ENCODE measurements at places on chromosomes 2 and 18.

DNA sequence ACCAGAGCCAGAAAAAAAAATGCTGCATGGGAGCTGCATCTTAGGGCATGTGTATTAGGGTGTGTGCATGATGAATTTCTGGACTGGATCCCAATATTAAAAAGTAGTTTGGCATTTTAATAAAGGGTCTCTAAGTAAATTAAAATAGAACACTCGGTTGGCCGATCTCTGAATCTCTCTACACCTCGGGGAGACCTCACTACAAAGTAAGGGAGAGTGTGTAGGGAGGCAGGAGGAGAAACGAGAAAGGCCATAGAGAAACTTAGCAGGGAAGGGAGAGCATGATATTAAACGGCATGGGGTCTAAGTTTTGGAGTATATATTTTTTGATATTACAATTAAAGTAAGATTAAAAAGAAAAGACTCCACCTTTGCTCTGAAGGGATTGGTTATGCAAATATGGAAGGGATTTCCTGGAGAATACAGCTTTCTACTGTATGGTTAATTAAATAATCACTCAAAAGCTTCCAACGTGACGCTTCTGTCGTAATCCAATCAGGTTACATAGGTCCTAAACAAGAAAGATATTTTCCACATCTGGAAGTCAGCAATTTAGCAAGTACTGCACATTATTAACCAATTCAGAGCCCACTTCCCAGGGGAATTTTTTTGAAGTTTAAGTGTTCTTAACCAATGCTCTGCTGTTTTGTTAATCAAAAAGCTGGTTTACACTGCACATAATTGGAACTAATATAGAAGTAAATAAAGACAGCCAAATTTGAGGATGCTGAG is 1.0 kb upstream of the ZEB2 start:
- DNase-seq: no peak

DNA sequence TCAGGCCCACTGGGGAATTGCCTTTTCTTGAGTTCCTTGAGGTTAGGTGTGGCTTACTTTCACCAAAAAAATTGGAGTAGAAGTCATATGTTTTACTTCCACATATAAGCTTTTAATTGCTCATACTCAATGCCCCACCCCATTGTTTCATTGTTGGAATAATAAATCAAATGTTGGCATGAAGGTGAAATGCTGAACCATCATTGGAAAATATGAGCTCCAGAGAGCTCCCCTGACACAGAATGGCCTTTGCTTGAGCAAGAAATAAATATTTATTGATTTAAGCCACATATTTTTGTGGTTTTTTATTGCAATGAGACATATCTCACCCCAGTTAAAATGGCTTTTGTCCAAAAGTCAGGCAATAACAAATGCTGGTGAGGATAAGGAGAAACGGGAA is 167.3 kb upstream of the SRD5A2 start:
- no peak for DNase-seq

DNA sequence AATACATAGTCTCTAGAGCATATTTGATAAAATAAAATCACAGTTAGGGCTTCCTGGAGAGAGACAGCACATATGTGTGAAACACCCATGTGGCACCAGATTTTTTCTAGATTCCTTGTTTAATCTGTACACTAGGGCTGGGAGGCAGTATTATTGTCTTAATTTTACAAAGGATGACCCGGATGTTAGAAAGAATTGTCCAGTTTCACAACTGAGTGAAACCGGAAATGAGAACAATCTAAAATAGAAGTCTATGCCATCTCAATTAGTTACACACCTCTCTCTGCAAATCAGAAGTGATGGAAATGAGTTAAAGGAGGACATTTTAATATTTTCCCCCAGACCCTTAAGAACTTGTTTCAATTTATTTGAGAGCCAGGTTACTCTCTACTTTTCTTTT is 463.7 kb upstream of the DSEL start:
- no peak for DNase-seq

- DNase-seq: no peak
These were observed 134.0 kb downstream of the FTCDNL1 start for GRCh38 chr2:199716807-199717586.

GRCh38 chr18:59743566-59743965 is 46.3 kb upstream of the CCBE1 start:
- no peak for DNase-seq

DNA sequence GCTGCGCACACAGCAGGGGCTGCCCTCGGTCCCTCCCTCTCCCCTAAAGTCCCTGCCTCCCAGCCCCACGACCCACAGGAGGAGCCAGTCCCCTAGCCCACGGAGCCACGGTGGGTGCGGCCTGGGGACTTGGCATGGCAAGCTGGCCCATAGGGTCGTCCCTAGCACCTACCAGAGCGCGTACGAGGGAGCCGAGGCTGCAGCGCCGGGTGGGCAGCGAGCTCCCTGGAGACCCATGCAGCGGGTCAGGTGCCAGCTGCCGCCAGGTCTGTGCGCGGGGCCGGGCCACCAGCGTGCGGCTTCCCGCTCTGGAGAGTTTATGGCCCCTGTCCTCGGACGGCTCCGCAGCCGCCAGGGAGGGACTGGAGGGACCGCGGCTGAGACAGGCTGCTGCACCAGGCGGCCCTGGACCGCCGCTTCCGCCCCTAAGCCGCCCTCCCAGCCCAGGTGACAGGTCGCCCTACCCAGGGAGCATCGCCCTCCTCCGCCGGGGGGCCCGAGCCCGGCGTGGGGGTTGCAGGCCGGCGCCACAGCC is 273.6 kb downstream of the CCDC74A start:
- DNase-seq: no peak

- DNase-seq: no peak
These were observed 16.7 kb downstream of the CPSF3 start for GRCh38 chr2:9440058-9440727.

DNA sequence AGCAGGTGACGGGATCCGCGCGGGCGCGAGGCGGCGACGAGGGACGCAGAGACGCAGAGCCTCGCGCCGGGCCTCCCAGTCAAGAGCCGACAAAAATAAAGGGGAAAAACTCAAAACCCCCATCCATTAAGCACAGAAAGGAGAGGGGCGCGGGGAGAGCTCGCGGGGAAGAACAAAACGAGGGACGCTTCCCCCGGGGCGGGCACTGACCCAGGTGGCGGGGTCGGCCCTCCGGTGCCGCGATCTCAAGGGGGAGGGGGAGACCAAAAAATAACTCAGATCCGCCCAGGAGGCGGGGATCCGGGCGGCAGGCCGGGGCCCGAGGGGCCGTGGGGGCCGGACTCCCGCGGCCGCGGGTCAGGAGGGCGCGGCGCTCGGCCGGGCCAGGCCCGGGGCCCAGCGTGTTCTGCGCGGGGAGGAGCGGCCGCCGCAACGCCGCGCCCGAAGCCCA is 597 bp downstream of the RNF103 start:
- DNase-seq: peak; percentile 54

DNA sequence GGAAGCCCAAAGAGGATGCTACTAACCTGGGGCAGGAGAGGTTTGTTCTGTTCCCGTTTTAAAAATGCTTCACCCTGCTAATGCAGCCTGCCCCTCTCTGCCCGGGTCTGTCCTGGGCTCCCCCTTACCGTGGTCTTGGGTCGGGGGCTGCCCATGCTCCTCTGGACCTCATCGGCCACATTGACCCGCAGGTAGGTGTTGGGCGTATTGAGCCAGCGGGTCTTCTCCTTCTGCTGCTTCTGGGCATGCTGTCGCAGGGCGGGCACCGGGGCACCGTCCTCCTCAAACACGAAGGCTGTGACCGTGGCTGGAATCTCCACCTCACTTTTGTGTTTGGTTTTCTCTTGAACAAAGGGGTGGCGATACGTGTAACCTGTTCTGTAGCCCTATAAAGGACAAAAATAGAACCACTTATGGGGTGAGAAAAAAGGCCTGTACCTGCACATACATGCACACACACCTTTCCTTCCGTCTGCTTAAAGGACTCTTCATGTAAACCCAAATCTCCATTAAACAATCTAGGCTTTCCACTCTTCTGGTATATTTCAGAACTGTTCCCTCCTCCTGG is 89.3 kb downstream of the ADD2 start:
- no peak for DNase-seq

- DNase-seq: no peak
These were observed 662.9 kb downstream of the ZEB2 start for GRCh38 chr2:143856978-143857377.

DNA sequence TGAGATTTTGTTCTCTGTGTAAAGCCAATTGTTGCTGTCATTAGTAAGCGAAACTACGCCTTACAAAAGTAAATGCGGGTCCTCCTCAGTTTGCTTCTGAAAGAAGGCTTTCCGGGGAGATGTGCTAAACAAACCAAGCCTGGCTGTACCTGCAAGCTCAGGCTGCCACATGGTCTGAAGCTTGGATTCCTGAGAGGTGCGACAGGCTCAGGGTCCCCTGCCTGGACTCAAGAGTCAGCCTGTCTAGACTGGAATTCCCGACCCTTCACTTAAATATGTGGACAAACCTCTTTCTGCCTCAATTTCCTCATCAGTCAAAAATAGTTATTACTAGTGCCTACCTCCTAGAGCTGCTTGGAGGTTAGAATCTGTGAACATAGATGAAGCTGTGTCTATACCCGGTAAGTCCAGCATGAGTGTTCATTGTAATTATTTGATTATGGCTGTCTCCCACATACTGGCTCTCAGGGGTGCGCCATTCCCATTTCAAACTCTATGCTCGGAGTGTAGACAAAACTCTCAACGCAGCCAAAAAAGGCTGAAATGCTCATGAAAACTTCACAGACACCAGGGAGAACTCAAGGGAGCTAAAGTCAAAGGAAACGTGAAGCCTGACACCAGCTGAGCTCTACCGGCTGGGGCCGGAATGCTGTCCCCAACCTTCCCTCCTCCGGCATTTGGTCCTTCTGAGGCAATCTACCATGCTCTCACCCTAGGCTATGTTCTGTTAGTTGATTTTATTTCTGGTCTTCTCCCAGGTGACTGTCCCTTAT is 31.4 kb downstream of the SOWAHC start:
- DNase-seq: no peak

GRCh38 chr18:79343567-79344207 is 52.0 kb upstream of the NFATC1 start:
- DNase-seq: no peak

GRCh38 chr2:36677386-36677785 is 19.1 kb upstream of the VIT start:
- no peak for DNase-seq

GRCh38 chr2:172478353-172478752 is 51.0 kb downstream of the ITGA6 start:
- no peak for DNase-seq

DNA sequence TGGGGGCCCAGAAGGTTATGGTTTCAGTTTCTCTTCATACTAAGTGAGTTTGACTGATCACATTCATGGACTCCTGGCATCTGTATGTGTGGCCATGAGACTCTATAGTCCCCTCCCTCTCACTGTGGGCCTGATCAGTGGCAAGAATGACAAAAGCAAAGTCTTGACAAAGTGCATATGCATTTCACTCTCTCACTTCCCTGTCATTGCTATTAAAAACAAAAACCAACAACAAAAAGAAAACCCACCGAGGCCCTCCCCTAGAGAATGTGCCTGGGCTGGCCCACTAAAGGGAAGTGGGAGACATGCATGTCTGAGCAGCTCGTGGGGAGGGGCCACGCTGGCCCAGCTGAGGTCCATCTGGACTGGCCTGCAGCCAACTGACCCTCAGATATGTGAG is 600.1 kb upstream of the RAB6C start:
- no peak for DNase-seq

DNA sequence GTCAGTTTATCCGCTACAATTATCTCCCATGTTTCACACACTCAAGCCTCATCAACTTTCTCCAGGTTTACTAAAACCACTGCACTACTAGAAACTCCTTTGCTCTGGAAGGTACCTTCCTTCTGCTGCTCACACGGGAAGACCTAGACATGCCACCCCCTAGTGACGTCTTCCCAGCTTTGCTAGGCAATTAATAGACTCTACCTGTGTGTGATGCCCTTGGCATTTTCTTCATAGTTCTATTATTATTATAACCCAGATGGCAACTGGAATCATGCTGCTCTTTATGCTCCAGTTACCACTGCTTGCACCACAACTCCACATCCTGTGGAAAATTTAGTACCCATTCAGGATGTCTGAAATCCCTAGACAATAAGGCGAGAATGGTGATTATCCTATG is 42.4 kb downstream of the CACNB4 start:
- no peak for DNase-seq

- no peak for DNase-seq
These were observed 41.0 kb downstream of the ABHD3 start for GRCh38 chr18:21663578-21663977.

DNA sequence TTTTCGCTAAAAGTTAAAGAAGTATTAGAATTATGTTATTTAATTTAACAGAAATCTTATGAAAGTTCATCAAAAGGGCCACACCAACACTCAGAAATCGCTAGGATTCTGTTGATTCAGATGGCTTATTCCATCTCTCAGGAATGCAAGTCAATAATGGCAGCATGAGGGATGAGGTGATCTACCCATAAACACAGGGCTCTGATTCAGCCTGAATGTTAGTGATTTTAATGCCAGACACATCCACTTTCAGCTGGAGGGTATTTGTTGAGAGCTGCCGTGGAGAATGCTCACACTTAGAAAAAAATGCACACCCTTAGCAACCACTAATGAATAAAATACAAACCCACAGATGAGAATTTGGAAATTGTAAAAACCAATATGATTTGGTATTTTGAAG is 173.3 kb upstream of the ERBB4 start:
- DNase-seq: no peak

DNA sequence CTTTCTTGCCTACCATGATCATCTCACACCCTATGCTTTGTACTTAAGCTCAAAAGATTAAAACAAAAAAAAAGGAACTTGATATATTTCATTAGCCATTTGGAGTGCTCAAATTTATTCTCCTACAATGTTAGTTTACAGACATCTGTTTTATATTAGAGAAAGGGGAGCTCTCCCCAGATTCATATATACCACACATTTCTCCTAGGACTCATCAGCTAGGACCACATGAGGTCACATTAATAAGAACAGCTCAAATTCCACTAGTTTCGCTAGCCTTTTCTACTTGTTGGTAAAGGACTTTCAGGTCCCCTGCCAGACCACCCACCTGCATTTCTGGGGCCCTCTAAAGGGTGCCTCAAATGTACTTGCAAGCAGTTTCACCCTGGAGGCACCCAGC is 151.2 kb upstream of the MMADHC start:
- no peak for DNase-seq

DNA sequence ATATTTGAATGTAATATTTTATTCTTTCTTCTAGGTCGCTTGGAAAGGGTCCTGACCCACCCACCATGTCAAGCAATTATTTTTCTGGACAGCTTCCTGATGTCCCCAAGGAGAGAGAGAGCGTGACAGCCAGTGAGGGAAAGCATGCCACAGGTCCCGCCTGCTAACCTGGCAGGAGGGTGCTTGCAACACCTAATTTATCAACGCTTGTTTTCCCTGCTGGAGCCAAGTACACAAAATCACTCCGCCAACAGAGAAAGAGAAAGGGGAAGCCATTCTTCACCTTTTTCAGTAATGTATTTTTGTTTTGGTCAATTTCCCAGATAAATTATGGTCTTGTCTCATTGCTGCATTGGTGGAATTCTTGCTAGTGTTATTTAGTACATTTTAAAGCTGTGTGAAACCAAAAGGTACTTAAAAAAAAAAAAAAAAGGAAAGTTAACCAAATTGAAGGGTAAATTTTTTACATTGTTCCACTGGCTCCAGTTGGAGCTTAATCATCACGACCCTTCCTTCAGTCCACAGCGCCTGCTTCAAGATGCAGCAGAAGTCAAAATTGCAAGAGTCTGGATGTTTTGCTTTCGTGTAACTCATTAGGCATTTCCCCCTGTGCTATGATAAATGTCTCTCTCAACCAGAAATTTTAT is 88.5 kb upstream of the COPS8 start:
- DNase-seq: no peak

GRCh38 chr2:74099835-74100234 is 47.9 kb downstream of the BOLA3 start:
- DNase-seq: no peak

Measured in CD4-positive, alpha-beta T cell treated with Interleukin-10 for 1 hour (primary cell).